Activated CD8-positive, alpha-beta memory T cell treated with anti-CD3 and anti-CD28 coated beads for 48 hours (primary cell): ENCODE measurements at places on chromosomes 13 and 19.

GRCh38 chr19:14510311-14511228, 7.6 kb downstream of the DNAJB1 start:
- DNase-seq, result no peak

DNA sequence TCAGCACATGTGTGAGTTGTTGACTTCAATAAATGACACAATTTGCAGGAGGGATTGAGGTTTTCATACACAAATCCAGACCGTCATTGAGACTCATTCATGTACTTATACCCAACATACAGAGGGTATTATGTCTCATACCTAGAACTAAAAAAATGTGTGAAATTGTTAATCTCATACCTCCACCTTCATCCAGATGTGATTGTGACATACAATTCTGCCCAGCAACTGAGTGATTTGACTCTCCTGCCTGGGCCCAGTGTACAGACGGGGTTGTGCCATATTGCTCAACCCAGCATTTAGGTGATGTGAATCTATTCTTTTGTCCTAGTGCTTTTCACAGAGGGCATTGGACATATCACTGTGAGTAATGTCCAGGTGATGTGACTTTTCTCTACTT, 12.6 kb upstream of the ZNF681 start:
- no peak for DNase-seq

GRCh38 chr13:112776971-112777370, 87.1 kb downstream of the ATP11A start:
- no peak for DNase-seq

- no peak for DNase-seq
Measured at GRCh38 chr19:53466726-53467484, 628 bp upstream of the ZNF813 start.

DNA sequence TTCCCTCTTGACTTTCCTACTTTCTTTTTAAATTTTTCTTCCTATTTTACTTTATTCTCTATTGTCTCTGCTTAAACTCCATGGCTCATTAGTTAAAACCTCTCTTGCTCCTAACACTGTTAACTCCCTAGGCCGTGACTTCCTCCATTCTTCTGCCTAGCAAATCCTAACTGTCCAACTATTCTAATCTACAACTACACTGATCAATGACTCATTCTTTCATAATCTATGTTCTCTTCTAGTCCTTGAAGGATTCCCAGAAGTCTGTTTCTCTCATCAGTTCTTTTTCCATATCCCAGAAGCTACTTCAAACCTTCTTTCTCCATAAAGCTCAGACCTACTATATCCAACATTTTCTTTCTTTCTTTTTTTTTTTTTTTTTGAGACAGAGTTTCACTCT, 66.9 kb downstream of the MICU2 start:
- no peak for DNase-seq

- no peak for DNase-seq
Measured at GRCh38 chr13:65971541-65971940, 1258.6 kb downstream of the PCDH9 start.

GRCh38 chr19:13847407-13848339, 29.3 kb upstream of the NANOS3 start:
- DNase-seq, result peak; percentile 69

DNA sequence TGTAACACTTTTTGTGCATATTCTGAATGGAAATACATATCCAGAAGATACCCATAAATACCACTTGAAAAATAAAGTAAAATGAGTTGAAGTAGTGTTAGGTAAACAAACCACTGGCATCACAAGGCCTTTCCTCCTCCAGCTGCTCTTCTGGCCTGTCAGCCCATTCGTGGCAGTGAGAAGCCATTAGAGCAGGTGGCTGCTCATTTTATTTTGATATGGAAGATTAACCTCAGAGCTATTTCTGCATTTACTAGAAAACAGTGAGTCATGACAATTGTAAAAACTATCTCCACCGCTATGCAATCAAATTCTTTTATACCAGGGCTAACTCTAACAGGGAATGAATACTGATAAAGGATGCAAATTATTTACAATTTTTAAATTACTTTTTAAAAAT, 2898.1 kb downstream of the PCDH9 start:
- no peak for DNase-seq

GRCh38 chr19:1265615-1266128, 3.5 kb upstream of the CIRBP start:
- DNase-seq, result no peak

- no peak for DNase-seq
Measured at GRCh38 chr13:26589754-26590153, 32.3 kb downstream of the WASF3 start.

DNA sequence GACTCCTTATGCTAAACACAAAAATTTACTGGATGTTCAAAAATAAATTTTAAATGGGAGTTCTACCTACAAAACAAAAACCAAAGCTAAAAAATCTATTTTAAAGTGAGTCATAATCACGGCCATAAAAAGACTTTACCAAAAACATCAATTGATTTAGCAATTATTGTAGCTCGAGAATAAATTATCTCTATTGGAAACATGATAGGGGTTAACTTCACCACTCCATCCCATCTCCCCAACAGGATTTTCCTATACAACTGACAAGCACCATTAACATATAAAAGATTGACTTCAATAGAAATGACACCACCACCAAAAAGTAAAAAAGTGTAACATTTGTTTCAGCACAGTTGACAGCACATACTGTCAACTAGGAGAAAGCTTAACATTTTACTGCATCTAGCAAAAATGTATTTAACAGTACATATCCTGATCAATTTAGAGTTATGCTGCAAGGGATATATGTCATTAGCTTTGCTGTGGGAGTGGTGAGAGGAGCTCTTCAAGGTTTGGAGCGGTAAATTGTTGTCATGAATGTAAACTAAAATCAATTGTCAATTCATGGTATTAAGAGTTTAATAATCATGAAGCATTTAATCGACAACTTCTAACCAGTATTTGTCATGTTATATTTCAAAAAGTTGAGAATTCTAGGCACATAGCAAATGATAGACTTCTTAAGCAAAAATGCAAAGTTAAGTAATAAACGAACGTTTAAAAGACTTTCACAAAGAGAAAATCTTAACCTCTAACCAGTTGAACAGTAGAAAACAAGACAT, 3.8 kb downstream of the UBL3 start:
- DNase-seq, result no peak

DNA sequence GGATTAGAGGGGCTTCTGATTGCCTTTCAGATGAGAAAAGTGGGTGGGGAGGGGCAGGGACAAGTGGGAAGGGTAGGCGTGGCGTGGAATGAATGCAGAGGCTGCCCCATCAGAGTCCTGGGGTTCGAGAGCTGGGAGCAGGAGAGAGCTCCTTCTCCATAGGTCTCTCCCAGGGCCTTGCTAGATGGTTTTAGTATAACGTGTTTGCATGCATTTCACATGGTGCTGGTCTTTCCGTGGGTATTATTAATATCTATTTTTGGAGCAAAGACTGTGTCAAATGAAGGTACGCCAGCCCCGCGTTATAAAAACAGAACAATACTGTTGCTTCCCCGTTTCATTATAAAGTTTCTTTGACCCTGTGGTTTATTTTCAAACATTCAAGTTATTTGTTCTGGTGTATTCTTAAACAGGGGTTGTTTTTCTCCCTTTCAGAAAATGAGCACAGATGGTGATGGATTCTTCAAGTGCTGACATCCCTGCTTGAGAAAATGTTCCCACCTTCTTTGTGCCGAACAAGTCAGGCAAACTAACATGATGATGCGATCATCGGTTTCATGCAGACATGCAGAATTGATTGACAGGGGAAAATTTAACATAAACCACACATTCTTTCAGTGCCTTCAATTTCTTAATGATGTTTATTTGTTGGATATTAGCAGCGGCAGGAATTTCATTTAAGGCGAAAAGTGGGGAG, 62.1 kb upstream of the ZNF536 start:
- no peak for DNase-seq

DNA sequence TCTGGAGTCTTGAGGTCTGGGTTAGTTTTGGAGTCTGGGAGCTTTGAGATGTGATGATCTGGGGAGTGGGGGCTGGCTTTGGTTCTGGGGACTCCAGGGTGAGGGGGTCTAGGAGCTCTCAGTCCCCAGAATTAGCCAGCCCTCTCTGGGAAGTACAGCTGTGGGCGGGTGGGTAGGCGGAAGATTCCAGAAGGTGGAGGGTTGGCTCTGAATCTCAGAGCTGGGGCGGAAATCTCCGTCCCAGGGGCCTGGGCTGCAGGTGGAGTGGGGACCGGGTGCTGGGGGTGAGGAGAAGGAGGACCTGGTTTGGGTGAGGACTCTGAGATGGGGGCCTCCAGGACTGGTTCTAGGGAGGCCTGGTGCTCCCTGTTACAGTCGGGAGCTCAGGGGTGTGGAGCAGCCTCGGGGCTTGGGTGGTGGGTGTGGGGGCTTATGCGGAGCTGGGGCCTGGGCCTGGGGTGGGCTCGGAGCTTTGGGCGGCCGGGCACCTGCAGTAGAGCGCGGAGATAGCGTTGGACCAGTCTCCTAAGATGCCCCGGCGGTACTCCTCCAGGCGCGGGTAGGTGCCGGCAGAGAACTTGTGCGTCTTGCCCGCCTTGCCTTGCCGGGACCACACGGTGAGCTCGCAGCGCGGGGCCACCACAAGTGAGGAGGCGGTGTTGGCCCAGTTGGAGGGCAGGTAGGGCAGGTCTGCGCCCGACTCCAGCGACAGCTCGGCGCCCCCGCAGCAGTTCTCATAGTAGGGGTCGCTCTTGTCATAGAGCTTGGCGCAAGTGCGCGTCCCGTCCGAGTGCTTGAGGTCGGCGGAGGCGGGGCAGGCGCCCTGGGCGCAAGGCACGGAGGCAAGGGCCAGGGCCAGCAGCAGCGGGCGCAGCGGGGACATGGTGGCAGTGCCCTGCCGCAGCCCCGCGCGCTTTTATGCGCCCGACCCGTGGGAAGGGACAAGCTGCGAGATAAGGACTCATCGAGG, at the start of gene SYCN:
Gene SYCN (minus strand): TSS at position 892 of the 970 bp plus-strand sequence. CDS start 9 bp downstream, at position 883.
- DNase-seq, result no peak

DNA sequence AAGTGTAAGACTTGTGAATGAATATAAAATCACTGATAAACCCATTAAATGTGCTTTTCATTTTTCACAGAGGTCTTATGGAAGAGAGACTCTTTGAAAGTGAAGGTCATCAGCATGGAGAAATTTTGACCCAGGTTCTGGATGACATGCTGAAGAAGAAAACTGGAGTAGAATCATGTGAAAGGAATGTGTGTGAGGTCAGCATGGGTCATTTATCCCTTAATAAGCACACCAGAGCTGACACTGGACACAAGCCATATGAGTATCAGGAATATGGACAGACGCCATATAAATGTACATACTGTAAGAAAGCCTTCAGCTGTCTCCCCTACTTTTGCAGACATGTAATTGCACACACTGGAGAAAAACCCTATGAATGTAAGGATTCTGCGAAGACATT, 29.0 kb downstream of the ZNF20 start:
- DNase-seq, result no peak
